ENCODE measurements at places on chromosomes 2 and 18.

GRCh38 chr18:2822213-2822921, 24.4 kb upstream of the EMILIN2 start:
- no peak for DNase-seq

GRCh38 chr2:237321746-237322145, 92.2 kb downstream of the COL6A3 start:
- DNase-seq, result no peak

- DNase-seq, result no peak
Measured at GRCh38 chr2:215391531-215391930, 44.3 kb downstream of the FN1 start.

- DNase-seq, result no peak
Measured at GRCh38 chr2:143926736-143927135, 593.2 kb downstream of the ZEB2 start.
